ENCODE measurements at places on chromosomes 2 and 18.

DNA sequence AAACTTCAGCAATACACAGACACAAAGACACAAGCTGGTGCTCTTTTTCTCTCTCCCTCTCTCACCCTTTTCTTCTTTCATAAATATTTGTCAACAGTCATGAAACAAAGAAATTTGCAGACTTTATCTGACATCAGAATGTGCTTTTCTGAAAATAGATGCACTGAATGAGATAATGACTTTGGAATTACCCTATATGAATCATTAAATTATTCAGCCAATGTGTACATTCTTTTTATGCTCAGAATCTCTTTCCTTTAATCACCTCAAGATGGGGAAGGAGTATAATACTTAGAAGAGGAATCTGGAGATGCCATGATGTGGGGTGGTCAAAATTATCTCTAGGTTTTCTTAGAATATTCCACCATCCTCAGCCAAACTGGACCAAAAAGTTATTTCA, 289.9 kb downstream of the LRRTM1 start:
- no peak for DNase-seq

DNA sequence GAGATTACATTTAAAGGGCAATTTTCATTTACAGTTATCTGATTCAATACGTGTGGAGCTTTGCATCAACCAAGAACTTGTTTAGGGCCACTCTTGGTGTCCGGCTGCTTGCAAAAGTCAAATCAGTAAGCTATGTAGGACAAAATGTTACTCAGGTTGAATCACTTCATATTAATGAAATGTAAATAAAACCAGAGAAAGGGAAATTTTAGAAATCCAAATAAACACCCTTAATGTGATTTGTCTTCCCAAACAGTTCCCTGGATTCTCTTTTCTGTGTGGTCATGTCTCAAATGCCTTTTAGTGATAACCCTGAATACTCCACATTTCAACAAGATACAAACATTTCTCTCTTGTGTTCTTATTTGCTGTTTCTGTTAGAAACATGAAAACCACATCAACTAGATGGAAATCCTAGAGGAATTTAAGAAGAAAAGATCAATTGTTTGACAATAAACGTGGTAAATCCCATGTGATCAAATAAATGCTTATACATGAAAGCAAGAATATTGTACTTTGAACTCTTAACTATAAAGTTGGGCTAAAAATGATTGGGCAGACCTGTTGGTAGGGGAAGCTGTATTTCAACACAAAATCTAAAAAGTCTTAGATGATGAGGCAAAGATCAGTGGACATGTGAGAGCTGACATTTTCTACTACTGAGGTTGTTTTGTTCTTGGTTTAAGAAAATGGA, 101.3 kb downstream of the CDC42EP3 start:
- DNase-seq, result no peak

DNA sequence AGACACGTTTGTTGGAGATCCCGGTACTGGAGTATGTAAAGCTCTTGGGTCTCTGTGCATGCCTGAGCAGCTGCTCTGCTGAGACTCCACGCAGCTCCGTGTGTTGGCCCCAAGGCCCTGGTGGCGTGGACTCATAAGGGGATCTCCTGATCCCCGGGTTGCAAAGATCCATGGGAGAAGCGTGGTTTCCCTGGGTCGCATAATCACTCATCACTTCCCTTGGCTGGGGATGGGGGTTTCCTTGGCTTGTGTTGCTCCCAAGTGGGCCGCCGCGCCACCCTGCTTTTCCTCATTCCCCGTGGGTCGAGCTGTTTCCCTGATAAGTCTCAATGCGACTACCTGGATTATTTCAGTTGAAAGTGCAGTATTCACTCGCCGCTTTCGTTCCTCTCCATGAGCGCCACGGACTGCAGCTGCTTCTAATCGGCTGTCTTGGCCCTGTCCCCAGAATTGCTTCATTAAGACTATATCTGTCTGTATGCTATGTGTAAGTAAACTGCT, 76.0 kb downstream of the EPC2 start:
- no peak for DNase-seq

- DNase-seq, result no peak
Measured at GRCh38 chr2:144379851-144380311, 140.0 kb downstream of the ZEB2 start.

- no peak for DNase-seq
Measured at GRCh38 chr2:109448946-109449788, 164.6 kb downstream of the SEPTIN10 start.

DNA sequence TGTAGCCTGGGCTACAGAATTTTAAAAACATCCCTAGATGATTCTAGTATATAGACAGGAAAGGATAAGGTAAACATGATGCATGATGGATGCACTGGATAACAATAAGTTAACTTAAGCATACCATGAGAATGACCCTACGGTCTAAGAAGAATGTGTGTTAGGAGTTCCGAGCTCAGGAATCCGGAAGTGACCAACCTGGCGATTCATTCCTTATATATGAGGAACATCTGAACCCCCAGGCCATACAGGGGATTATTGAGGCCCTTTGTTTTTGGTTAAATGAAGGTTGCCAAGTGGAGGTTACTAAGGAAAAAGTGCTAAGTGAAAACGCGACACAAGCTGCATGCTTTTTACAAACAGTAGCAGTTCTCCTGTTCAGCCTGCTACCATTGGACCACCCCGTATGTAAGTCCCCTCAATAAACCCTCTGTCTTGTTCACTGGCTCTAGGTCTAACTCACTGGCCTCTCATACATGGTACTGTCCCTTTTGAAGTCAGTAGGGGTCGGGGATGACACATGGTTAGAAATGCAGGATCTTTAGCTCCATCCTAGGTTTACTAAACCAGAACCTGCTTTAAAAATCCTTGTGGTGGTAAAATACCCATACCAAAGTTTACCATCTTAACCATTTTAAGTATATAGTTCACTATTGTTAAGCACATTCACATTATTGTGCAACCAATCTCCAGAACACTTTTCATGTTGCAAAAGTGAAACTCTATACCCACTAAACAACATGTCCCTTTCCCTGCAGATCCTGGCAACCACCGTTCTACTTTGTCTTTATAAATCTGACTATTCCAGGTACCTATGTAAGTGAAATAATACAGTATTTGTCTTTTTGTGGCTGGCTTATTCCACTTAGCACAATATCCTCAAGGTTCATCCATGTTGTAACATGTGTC, 111.0 kb upstream of the MAP4K3 start:
- DNase-seq, result no peak

DNA sequence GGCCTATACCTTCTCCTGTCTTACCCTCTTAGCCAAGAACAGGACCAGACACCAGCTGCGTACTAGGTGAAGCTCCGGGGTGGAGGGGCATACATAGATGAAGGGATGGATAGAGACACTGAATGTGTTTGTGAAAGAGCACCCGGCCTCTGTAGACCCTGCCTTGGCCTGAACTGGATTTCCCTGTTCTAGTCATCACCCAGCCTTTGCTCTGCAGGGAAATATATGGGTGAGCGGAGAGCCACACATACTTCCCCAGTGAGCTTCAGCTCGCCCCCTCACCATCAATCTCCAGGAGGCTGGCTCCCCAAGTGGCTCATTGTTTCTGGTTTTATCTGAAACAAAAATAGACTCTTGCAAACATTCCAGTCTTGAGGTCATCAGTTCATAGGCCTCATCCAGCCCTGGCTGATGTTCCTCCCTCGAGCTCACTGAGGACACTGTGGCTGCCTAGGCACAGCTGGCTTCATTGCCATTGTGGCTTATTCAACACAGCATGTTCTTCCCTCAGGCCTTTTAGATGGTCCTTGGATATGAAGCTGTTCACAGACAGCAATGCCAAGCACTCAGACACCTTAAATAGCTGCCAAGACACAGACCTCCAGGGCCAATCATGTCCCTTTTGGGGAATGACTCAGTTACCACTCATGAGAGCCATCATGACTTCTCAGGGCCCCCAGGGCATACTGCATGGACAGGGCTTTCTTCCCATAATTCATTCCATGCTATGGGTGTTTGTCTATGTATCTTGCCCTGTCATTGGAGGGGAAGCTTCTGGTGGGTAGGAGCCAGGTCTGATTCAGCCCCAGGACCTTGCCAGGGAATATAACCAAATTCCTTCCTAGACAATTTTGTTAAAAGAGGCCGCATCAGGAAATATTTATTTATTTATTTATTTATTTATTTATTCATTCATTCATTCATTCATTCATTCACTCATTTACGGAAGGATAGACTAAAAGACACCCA, 82.4 kb downstream of the TTC32 start:
- DNase-seq, result no peak

DNA sequence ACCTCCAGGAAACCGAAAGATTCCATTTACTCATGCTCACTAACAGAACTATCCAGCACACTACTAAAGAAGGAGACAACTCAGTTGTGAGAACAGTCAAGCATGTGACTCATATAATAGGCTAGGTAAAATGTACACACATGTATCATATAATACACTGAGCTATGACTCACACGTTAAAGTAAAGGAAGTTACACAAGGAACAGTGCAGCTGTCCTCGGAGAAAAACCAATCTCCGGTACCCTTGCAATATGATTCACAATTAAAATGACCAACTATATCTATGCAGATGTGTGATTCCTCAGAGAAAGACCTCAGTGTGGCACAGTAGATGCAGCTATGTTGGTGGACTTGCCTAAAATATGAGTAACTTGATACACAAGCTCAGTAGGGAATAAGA, 76.5 kb downstream of the STRN start:
- DNase-seq, result peak; percentile 2

GRCh38 chr2:131801210-131801744, 273.6 kb downstream of the CCDC74A start:
- DNase-seq, result no peak

DNA sequence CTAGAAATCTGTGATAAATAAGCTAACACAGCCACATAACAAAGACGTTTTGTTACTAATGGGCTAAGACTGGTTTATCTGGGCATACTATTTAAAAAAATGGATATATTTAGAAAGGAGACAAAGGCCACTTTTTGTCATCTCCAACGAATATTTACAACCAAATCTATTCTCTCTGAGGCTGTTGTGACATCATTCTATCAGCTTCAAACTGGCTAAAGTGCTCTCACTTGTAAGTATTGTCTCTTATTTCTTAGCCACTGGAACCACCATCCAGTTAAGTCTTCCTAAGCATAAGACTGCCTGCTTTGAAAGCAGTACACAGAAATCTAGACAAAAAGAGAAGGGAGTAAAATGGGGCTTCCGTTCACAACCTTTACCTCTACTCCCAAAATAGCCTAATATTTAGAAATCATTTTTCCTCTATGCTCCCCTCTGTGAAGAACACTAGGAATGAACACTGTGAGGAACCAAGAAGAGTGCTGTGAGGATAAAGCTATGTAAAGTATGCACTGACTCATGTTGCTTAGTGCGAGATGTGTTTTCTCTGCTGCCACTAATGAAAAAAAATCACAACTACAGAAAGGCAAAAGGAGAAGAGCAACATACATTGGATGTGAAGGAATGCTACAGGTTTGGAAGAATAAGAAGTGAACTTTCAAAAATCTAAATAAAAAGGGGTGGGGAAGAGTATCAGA, 264.1 kb downstream of the EXOC6B start:
- DNase-seq, result no peak
